SK-MEL-5 (cell line): ENCODE measurements at places on chromosomes 1 and 21. TPM values are rescaled to one million over a fixed set of nuclear protein-coding genes. Genes with fewer than 3 reads are reported as not detected.

The TPM3 gene
- total RNA-seq: 706 and 766 TPM in 2 replicates

The TNNT2 gene
- not detected in 2 replicates for total RNA-seq

The CHAF1B gene
- 14.1 and 16.0 TPM in 2 replicates for total RNA-seq

The TIE1 gene
- total RNA-seq: 0.08 TPM in 1 of 2 replicates, not detected in the other

The PEAR1 gene
- total RNA-seq: not detected in 2 replicates

The TIAM1 gene
- total RNA-seq: 4.2 and 4.3 TPM in 2 replicates

The PKNOX1 gene
- 18.5 and 21.2 TPM in 2 replicates for total RNA-seq

The REN gene
- not detected in 2 replicates for total RNA-seq

The EGLN1 gene
- 66.6 and 74.4 TPM in 2 replicates for total RNA-seq

The ADORA3 gene
- not detected in 2 replicates for total RNA-seq

The HPDL gene
- not detected in 2 replicates for total RNA-seq

The LGR6 gene
- total RNA-seq: not detected in 2 replicates

The AGMAT gene
- 0.05 TPM in 1 of 2 replicates, not detected in the other for total RNA-seq

The ATAD3C gene
- 0.05 TPM in 1 of 2 replicates, not detected in the other for total RNA-seq

The GALE gene
- total RNA-seq: 82.3 and 82.4 TPM in 2 replicates

The TENT5C gene
- 0.63 and 0.67 TPM in 2 replicates for total RNA-seq

The FCRL2 gene
- total RNA-seq: 0.03 TPM in 1 of 2 replicates, not detected in the other

The SLC30A2 gene
- not detected in 2 replicates for total RNA-seq

The C1orf185 gene
- total RNA-seq: not detected in 2 replicates

The SCCPDH gene
- 74.3 and 88.0 TPM in 2 replicates for total RNA-seq

The LAD1 gene
- total RNA-seq: 0.34 and 0.83 TPM in 2 replicates

The RGS16 gene
- total RNA-seq: 0.16 and 0.24 TPM in 2 replicates

The VWA1 gene
- 11.7 and 15.3 TPM in 2 replicates for total RNA-seq

The TTC22 gene
- not detected in 2 replicates for total RNA-seq

The PLA2G2F gene
- not detected in 2 replicates for total RNA-seq

The C1orf94 gene
- total RNA-seq: not detected in 2 replicates

The CALML6 gene
- total RNA-seq: 0.08 and 0.67 TPM in 2 replicates

The TDRD10 gene
- total RNA-seq: not detected in 2 replicates
